Neural progenitor cell (in vitro differentiated cells): ENCODE measurements at places on chromosomes 5 and 9. TPM values are rescaled to one million over a fixed set of nuclear protein-coding genes. Genes with fewer than 3 reads are reported as not detected.

DNA sequence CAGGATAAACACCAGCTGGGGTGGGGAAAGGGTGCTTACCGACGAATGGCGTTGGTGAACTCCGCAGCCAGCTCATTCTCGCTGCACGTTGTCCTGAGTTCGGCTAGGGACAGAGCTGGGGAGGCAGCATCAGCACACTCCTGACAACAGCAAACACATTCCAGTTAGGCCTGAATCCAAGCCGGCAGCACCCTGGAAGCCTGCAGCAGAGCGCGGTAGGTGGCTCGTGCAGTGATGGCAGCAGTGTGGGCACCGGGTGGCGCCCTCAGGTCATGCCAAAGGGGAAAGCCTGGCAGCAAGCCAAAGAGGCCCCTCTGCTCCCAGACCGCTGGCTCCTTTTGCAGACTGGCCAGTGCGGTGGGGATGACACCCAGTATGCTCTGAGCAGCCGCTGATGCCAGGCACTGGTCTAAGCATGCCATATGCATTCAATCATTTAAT, 66.9 kb downstream of the DCP2 start:
- no peak overlapping the region for H3K27ac ChIP-seq

DNA sequence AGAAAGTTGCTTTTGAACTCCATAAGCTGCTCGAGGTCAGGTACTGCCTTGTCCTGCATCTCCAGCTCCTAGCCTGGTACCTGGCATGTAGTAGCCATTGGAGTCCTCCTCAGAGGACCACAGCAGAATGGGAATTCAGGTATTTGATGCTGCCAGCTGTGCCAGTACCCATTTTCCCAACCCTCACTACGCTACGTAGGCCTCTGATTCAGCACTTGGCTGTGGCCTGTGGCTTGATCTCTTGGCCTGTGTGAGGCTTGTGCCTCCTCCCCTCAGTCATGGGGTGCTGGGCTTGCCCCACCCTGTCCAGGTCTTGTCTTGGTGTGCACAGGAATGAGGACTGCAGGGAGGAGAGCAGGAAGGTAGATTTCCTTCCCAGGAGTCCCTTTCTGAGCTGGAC, 11.8 kb downstream of the OTULIN start:
- DNase-seq = no peak
- no peak overlapping the region for H3K27ac ChIP-seq
- H3K4me1 ChIP-seq = peaks cover 18% of the 10 kb centered on the region
- no peak overlapping the region for H3K4me3 ChIP-seq
- no peaks in the 10 kb centered on the region for H3K27me3 ChIP-seq

DNA sequence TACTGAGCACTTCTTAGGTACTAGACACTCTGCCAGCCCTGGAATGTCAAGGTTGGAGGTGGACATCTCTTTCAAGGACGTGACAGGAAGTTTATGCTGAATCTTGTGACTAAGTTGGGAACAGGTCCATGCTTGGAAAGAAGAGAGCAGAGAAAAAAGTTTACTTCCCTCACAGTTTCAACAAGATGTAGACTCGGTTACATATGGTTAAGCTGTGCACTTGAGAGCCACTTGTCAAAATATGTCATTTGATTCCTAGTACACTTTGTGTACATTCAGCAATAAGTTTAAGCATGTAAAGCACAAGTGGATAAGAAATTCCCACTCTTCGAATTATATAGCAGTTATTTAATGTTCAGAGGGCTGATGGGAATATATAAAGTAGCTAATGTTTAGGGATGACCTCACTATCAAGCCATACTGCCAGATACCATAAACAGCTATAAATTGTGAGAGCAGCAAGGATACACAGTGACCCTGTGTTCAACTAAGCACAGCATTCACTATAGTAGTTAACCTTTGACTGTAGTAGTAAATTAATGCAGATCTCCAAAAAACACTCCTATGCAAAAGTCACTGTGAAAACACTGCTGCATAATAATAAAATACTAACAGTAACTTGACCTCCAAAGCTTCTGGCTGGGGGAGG, 1944.6 kb upstream of the WWC1 start:
- H3K4me3 ChIP-seq = no peak overlapping the region
- peaks cover 8% of the 10 kb centered on the region for H3K4me1 ChIP-seq
- no peaks in the 10 kb centered on the region for H3K36me3 ChIP-seq
- no peak for DNase-seq
- no peak overlapping the region for H3K27ac ChIP-seq

DNA sequence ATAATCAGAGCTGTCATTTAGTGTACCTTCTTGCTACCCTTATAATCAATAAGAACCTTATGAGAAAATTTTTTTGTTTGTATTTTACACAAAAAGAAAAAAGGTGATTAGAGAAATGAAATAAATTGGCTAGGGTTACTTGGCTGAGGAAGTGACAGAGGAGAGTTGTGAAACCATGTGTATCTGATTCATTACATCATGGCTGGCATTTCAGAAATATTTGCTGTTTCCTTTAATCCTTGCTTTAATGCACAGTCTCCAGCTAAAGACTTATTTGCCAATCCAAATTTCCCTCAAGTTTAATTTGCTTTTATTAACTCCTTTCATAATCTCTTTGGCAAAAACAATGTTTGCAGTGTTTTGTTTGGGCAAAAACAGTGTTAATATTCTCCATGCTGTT, 543.1 kb downstream of the KIF4B start:
- H3K27me3 ChIP-seq = no peaks in the 10 kb centered on the region
- H3K4me3 ChIP-seq = no peak overlapping the region
- no peaks in the 10 kb centered on the region for H3K36me3 ChIP-seq
- H3K4me1 ChIP-seq = no peaks in the 10 kb centered on the region

DNA sequence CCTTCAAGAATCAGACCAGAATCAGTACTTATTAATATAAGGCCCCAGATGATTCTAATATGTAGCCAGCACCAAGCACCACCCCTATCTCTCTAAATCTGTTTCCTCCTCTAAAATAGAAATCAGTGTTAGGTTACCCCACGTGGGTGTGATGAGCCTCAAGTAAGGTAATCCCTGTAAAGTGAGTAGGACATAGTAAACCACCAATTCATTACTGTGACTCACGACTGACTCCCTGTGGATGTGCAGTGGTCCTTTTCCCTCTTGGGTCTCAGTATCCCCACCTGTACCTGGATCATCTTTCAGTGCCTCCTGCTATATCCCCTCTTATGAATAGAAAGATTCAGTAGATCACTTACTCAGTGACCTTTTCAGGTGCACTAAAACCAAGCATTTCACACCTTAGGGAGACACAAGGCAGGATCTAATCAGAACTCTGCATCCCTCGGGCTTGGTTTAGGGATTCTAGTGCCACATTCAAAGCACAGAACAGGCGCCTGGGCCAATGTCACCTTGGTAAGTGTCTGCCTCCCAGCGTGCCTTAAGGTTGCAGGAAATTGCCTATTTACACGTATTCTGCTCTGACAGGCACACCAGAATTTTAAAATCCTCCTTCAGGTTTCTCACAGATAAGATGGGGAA, 12.2 kb upstream of the ALDH1B1 start:
- H3K27me3 ChIP-seq = peaks cover under 1% of the 10 kb centered on the region
- no peak for DNase-seq
- peak overlapping the region; percentile 71 for H3K27ac ChIP-seq
- H3K4me3 ChIP-seq = no peak overlapping the region
- H3K4me1 ChIP-seq = peaks cover 30% of the 10 kb centered on the region
- H3K36me3 ChIP-seq = no peaks in the 10 kb centered on the region

GRCh38 chr9:117932585-117932984, 228.4 kb downstream of the TLR4 start:
- no peaks in the 10 kb centered on the region for H3K36me3 ChIP-seq
- H3K4me1 ChIP-seq = no peaks in the 10 kb centered on the region
- H3K4me3 ChIP-seq = no peak overlapping the region
- DNase-seq = no peak
- H3K27ac ChIP-seq = no peak overlapping the region
- H3K27me3 ChIP-seq = no peaks in the 10 kb centered on the region

DNA sequence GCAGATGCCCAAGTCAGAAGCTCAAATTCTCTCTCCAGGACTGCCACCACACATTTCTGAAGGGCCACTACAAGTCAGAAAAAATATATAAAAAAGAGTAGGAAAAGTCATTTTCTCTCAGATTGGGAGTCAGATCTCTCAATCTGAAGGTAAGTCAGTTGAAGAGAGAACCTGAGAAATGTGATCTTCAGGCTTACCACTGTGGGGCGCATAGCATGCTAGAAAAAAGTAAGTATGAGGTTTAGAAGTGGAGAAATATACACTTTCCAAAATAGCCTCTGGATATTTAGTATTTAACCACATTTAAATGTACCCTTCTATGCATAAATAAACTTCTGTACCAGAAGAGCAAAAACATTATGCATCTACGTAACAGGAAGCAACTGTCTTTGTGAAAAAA, 800.7 kb upstream of the CTNND2 start:
- H3K4me3 ChIP-seq = no peak overlapping the region
- no peak for DNase-seq
- H3K27ac ChIP-seq = no peak overlapping the region
- H3K4me1 ChIP-seq = no peaks in the 10 kb centered on the region
- H3K36me3 ChIP-seq = no peaks in the 10 kb centered on the region
- no peaks in the 10 kb centered on the region for H3K27me3 ChIP-seq

- H3K27me3 ChIP-seq = no peaks in the 10 kb centered on the region
- no peak overlapping the region for H3K27ac ChIP-seq
- DNase-seq = no peak
Observed at GRCh38 chr5:167863883-167864282, 427.6 kb upstream of the WWC1 start.

DNA sequence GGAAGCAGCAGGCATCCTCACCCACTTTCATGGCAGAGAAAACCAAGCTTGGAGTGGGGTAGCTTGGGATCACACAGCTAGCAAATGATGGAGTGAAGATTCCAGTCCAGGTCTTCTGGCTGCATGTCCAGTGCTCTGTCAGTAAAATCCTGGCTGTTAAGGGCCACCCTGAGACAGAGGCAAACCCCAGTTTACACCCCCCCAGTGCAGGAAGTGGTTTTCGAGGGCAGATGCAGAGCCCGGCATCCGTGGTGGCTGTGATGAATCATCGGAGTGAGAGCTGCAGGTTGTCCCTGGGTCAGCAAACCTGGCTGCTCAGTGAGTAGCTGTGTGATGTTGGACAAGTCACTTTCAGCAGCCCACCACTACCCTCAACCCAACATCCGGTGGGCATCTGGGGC, 115.4 kb downstream of the RGS3 start:
- H3K27me3 ChIP-seq = no peaks in the 10 kb centered on the region
- no peak overlapping the region for H3K27ac ChIP-seq
- DNase-seq = no peak

DNA sequence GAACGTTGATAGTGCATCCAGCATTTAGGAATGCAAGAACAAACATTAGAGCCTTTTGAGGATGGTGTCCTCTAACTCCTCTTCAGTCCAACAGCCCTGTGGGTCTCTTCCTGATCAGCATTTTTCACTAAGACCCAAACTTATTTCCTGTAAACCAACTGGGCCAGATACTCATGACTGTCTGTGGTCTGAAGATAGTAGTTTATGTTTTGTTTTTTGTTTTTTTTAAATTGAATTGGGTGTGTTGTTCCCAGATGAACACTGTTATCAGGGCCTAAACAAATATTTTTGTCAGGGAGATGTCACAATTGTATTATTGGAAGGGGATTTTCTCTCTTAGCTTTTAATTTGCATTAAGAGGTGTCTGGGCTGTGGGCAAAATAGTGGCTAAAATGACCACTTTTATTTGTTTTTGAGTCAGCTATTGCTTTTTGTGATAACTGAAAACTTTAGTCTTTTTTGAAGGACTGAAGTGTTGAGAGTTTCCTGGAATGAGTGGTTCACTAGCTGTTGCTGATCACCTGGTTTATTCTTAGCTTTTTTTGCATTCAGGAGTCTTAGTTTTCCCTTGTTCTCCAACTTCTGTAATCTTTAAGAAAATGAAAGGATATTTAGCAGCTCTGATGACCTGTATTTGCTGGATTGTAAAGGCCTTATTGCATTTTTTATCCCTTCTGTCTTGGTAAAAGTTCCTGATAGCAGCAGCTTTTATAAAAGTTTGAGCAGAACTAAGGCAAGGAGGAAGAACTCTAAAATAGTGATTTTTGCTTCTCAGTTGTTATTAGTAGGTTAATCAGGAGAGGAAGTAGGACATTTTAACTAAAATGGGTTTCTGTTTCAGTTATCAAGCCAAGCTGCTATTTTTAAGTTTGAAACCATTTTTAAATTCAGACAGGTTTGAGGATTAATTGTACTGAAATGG, 5.5 kb downstream of the MAN2A1 start:
- no peaks in the 10 kb centered on the region for H3K27me3 ChIP-seq
- H3K4me3 ChIP-seq = no peak overlapping the region
- peaks cover 49% of the 10 kb centered on the region for H3K4me1 ChIP-seq

GRCh38 chr5:891837-892393, 686 bp downstream of the BRD9 start:
- no peak for DNase-seq
- H3K4me3 ChIP-seq = peak overlapping the region; percentile 96

GRCh38 chr5:176794509-176794908, 15.8 kb upstream of the UNC5A start:
- no peak for DNase-seq
- H3K4me1 ChIP-seq = peaks cover 17% of the 10 kb centered on the region
- peaks cover 8% of the 10 kb centered on the region for H3K27me3 ChIP-seq
- no peak overlapping the region for H3K4me3 ChIP-seq

DNA sequence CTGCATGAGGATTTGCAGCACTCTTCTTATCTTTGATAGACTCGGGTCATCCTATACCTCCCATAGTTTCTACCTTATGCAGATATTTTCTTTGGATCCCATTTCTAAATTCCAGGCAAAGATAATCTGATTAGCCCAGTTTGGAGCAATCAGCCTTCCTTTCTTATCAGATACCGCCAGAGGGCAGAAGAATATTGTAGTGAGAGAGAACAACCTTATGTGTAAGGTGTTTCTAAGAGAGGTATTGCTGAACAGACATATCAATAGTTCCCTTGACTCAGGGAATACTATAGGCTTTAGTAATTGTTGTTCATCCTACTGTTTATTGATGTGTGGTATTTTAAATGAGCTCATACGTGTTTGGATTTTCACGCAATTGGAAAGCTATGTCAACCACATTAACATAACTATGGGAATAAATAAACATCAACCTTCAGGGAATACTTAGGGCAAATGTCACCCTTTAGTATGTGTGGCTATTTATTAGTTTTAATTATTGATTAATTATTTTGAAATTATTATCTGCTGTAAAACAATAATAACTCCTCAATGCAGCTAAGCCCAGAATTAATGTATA, 1435.2 kb upstream of the CDH9 start:
- H3K4me1 ChIP-seq = no peaks in the 10 kb centered on the region
- no peak overlapping the region for H3K27ac ChIP-seq
- H3K4me3 ChIP-seq = no peak overlapping the region

- H3K27me3 ChIP-seq = no peaks in the 10 kb centered on the region
- H3K4me3 ChIP-seq = no peak overlapping the region
- DNase-seq = no peak
- H3K4me1 ChIP-seq = peaks cover 8% of the 10 kb centered on the region
- no peak overlapping the region for H3K27ac ChIP-seq
Observed at GRCh38 chr9:38035873-38036272, 33.2 kb downstream of the SHB start.

- H3K4me3 ChIP-seq = no peak overlapping the region
- H3K27ac ChIP-seq = no peak overlapping the region
- peak; percentile 18 for DNase-seq
- H3K27me3 ChIP-seq = no peaks in the 10 kb centered on the region
- H3K36me3 ChIP-seq = no peaks in the 10 kb centered on the region
- H3K4me1 ChIP-seq = no peaks in the 10 kb centered on the region
Observed at GRCh38 chr9:4386819-4387218, 87.0 kb upstream of the GLIS3 start.

The PCDHB5 gene
- 11.9 and 15.2 TPM in 2 replicates for total RNA-seq

The MAPKAP1 gene
- 53.9 and 56.6 TPM in 2 replicates for total RNA-seq
